Activated CD4-positive, alpha-beta T cell treated with anti-CD3 and anti-CD28 coated beads, Interleukin-2, amount 10 ng/mL, durations not matched to agents 7 days and 5 days (primary cell): ENCODE measurements at places on chromosomes 6 and 20. TPM values are rescaled to one million over a fixed set of nuclear protein-coding genes. Genes with fewer than 3 reads are reported as not detected.

PTCHD4 gene
- not detected for total RNA-seq

DNA sequence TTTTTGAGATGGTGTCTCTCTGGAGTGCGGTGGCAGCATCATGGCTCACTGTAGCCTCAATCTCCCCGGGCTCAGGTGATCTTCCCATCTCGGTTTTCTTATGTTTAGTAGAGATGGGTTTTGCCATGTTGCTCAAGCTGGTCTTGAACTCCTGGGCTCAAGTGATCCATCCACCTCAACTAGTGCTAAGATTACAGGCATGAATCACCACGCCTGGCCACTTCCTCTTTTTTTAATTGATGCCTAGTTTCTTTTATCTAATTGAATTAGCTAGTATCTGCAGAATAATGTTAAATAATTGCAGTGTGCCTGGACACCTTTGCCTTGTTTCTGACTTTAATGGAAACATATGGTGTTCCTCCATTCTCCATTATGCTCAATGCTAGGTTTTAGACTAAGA is 38.4 kb upstream of the SLC22A16 start:
- H3K4me1 ChIP-seq, result no peaks in the 10 kb centered on the region
- no peak overlapping the region for H3K4me3 ChIP-seq
- H3K27me3 ChIP-seq, result peaks cover 10% of the 10 kb centered on the region

DNA sequence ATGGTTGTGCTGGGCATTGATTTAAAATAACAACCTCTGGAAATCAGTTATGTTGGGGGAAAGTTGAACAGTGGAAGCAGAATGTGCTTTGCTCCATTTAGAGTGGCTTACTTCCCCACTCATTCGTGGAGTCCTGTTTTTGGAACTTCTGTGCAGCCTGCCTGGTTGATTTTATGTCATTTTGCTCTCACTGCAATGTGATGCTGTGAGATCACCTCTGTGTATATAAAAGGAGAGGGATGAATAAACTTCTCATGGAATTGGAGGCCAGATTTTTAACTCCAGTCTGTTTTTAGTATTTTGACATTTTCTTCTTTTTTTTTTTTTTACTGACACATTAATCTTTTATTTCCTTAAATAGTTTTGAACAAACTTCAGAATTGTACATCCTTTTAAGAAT is 139.0 kb downstream of the FNDC1 start:
- H3K36me3 ChIP-seq, result no peaks in the 10 kb centered on the region
- H3K4me1 ChIP-seq, result no peaks in the 10 kb centered on the region
- H3K4me3 ChIP-seq, result no peak overlapping the region
- H3K27ac ChIP-seq, result no peak overlapping the region
- no peak for DNase-seq
- peaks cover 4% of the 10 kb centered on the region for H3K27me3 ChIP-seq

EPHA7 gene
- total RNA-seq, result not detected

FOXC1 gene
- total RNA-seq, result not detected

- no peak overlapping the region for H3K27ac ChIP-seq
- no peak overlapping the region for H3K4me3 ChIP-seq
- H3K36me3 ChIP-seq, result peaks cover 2% of the 10 kb centered on the region
- H3K4me1 ChIP-seq, result no peaks in the 10 kb centered on the region
These were observed 155.8 kb downstream of the WDR27 start for GRCh38 chr6:169545982-169546381.

GRCh38 chr6:15513801-15514711 is 148.8 kb downstream of the DTNBP1 start:
- no peak overlapping the region for H3K4me3 ChIP-seq
- peaks cover 36% of the 10 kb centered on the region for H3K36me3 ChIP-seq
- no peak for DNase-seq
- H3K27ac ChIP-seq, result no peak overlapping the region

DNA sequence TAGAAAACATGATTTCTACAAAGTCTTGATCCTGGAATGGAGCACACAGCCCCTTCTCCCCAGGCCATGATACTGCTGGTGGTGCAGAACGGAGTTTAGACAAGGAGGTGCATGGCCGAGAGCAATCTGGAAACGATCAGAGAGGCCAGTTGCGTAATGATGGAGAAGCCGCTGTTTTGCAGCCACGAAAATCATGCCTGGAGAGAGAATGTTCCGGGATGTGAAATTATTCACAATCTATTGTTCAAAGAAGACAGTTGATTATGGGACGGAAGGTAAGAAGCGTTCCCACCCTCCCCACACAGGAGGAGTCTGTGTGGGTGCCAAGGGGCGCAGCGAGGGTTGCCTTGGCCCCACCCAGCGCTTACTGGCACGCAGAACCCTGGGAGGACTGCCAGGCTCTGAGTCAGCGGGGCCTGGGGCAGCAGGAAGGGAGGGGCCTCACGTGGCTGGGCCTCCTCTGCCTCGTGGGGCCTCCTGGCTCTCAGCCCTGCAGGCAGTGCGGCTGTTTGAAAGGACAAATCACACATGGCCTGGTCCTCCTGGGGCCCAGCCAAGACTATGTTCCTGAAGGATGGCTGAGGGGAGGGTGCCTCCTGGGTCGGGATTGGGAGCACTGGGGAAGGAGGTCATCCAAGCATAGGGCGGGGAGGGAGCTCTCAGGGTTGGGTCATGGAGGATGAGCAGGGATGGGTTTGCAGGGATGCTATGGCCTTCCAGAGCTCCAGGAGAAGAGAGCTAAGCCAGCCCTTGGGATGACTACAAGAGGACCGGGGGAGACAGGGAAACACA is 8.7 kb upstream of the AP5S1 start:
- H3K27ac ChIP-seq, result peak overlapping the region; percentile 97
- H3K27me3 ChIP-seq, result no peaks in the 10 kb centered on the region
- peaks cover 83% of the 10 kb centered on the region for H3K4me1 ChIP-seq
- H3K4me3 ChIP-seq, result peak overlapping the region; percentile 76

HLA-DRA gene
- 73.7 TPM for total RNA-seq

LST1 gene
- total RNA-seq, result 36.8 TPM

DNA sequence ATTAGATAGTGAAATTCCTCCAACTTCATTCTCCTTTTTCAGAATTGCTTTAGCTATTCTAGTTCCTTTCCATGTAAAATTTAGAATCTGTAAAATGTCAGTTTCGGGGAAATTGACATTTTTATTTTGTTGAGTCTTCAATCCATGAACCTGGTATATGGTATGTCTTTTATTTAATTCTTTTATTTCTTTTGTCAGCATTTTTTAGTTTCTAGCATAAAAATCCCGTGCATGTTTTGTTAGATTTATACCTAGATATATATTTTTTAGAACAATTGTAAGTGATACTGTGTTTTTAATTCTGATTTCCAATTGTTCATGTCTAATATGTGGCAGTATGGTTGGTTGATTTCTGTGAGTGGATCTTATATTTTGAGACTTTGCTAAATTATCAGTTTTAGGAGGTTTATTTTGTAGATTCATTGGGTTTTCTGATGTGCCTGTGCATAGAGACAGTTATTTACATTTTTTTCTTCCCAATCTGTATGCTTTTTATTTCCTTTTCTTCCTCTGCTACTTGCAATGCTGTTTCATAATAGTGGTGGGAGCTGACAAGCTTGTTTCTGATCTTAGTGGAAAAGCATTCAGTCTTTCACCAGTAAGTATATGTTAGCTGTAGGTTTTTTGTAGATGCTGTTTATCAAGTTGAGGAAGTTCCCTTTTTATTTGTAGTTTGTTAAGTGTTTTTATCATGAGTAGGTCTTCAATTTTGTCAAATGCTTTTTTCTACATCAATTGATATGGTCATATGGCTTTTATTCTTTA is 13.7 kb downstream of the TAB2 start:
- H3K27ac ChIP-seq, result peak overlapping the region; percentile 60
- no peak for DNase-seq
- H3K4me1 ChIP-seq, result peaks cover 84% of the 10 kb centered on the region
- H3K27me3 ChIP-seq, result no peaks in the 10 kb centered on the region

GRCh38 chr6:141134723-141135122 is 998.0 kb upstream of the GJE1 start:
- H3K4me1 ChIP-seq, result no peaks in the 10 kb centered on the region
- no peaks in the 10 kb centered on the region for H3K36me3 ChIP-seq
- H3K4me3 ChIP-seq, result no peak overlapping the region

MCUR1 gene
- 23.5 TPM for total RNA-seq

DNA sequence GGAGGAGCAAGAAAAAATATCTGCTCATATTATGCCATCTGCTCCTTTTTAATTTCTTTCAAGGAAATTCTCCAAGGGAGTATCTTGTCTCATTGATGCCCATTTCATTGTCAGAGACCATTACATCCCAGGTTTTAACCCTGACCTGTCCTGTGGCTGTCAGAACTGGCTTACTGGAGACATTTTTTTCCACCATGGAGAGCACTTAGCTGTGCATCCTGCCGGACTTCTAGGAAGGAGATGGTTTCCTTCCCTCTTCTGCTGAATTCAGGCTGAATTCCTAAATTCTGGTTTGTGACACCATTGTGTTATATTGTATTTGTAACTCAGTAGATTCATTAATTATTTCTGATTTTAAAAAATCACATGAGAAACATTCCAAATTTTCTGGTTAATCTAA is 70.3 kb downstream of the NKAIN2 start:
- no peak for DNase-seq
- no peaks in the 10 kb centered on the region for H3K36me3 ChIP-seq
- H3K4me1 ChIP-seq, result no peaks in the 10 kb centered on the region
- H3K4me3 ChIP-seq, result no peak overlapping the region
- no peaks in the 10 kb centered on the region for H3K27me3 ChIP-seq
